ENCODE measurements at places on chromosomes 7 and 10. TPM values are rescaled to one million over a fixed set of nuclear protein-coding genes. Genes with fewer than 3 reads are reported as not detected.

GRCh38 chr7:110693344-110693743 lies 397.6 kb upstream of the LRRN3 start:
- no peak for DNase-seq
- H3K36me3 ChIP-seq = no peaks in the 10 kb centered on the region
- no peaks in the 10 kb centered on the region for H3K4me1 ChIP-seq
- no peak overlapping the region for H3K27ac ChIP-seq
- H3K4me3 ChIP-seq = no peak overlapping the region
- H3K27me3 ChIP-seq = no peaks in the 10 kb centered on the region

DNA sequence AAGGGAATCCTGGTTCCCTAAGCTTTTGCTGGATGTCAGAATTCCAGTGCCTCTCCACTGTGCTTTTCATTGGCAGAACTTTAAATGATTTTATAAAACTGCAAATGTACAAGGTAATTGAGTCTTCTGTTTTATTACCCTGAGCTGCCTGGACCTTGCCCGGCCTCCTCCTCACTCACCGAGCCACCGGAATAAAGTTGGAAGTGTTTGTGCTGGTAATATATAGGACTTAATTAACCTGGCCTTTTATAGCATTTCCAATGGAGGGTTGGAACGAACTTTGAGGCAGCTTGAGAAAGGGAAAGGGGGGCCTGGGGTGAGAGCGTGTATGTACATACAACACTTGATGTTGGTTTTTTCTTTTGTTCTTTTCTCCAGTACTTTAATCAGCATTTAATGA lies 43.4 kb downstream of the ZNF503 start:
- no peak overlapping the region for H3K4me3 ChIP-seq
- no peaks in the 10 kb centered on the region for H3K4me1 ChIP-seq
- no peaks in the 10 kb centered on the region for H3K27me3 ChIP-seq
- H3K36me3 ChIP-seq = no peaks in the 10 kb centered on the region
- DNase-seq = no peak

NUTM2E gene
- not detected for polyA plus RNA-seq

- peak; percentile 92 for DNase-seq
- no peak overlapping the region for H3K4me3 ChIP-seq
- H3K27ac ChIP-seq = peak overlapping the region; percentile 98
- no peaks in the 10 kb centered on the region for H3K27me3 ChIP-seq
Observed at GRCh38 chr10:5944389-5945189, 32.8 kb downstream of the IL15RA start.

OR2A7 gene
- polyA plus RNA-seq = not detected

Measured in aorta (tissue), 5 donors.